ENCODE measurements at places on chromosomes 5 and 9. TPM values are rescaled to one million over a fixed set of nuclear protein-coding genes. Genes with fewer than 3 reads are reported as not detected.

GRCh38 chr9:12880406-12881015 lies 105.7 kb downstream of the LURAP1L start:
- DNase-seq, result no peak

DNA sequence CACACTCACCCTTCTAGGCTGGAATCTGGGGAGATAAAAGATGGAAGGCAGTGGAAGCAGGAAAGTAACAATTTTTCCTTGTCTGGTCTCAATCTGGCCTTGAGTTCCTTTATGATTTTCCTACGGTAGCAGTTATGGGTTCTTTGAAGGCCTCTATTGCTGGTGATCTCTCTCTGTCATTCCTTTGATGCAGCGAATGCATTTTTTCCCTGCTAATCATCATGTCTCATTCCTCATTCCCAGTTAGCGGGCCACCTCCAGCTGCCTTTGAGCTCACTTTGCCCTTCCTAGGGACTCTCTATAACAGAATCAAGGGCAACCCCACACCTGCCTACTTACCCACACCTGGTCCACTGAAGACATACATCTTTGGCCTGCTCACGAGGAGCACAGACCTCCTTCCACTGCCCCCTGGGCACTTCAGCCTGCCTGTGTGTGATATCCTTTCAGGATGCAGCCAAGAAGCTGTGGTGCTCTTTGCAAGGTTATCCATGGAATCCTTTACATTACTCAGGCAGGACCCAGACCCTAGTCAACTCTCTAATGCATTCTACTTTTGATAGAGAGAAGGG lies 191.7 kb downstream of the DRD1 start:
- DNase-seq, result no peak

The SLC6A7 gene
- total RNA-seq, result not detected

- DNase-seq, result no peak
Observed at GRCh38 chr5:1736065-1736464, 63.6 kb downstream of the MRPL36 start.

The TMOD1 gene
- total RNA-seq, result 149 TPM

GRCh38 chr9:118362596-118362995 lies 658.4 kb downstream of the TLR4 start:
- no peak for DNase-seq

DNA sequence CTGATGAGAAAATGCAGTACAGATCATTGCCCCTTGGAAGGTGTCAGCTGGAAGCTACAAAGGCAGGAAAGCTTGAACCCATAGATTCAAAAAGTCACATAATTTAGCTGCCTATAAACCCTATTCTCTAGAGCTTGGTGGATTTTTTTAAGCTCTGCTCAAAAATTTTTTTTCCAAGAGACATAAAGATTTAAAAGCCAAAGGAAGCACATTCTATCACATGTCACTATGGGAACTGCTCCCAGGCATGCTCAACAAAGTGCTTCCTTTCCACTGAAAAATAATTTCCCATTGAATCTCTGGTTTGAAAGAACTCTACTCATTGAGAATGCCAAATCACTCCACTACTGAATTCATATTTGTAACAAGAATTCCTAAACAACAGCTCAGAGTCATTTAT lies 419.8 kb downstream of the CETN3 start:
- DNase-seq, result no peak

- no peak for DNase-seq
Observed at GRCh38 chr5:106543330-106543729, 1127.4 kb downstream of the EFNA5 start.

- no peak for DNase-seq
Observed at GRCh38 chr5:160923936-160924710, 72.1 kb upstream of the ATP10B start.

DNA sequence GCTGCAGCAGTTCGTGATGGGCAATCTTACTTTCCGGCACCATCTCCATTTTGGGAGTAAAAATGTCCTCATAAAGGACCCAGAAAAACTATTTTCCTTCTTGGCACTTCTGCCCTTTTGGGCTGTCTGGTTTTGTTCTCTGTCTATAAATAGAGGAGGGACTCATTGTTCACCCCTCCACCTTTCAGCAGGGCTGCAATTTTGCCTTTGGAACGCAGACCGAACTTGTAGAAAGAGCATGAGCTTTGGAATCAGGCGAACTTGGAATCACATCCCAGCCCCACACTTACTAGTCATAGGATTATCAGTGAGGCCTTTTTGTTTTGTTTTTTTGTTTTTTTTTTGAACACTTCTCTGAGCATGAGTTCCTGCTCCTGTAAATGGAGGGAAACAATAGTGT lies 178.1 kb upstream of the IL12B start:
- no peak for DNase-seq

GRCh38 chr9:13428766-13429165 lies 149.3 kb upstream of the MPDZ start:
- no peak for DNase-seq

The NIPAL4 gene
- 0.12 TPM for total RNA-seq

The ECSCR gene
- total RNA-seq, result 49.8 TPM

DNA sequence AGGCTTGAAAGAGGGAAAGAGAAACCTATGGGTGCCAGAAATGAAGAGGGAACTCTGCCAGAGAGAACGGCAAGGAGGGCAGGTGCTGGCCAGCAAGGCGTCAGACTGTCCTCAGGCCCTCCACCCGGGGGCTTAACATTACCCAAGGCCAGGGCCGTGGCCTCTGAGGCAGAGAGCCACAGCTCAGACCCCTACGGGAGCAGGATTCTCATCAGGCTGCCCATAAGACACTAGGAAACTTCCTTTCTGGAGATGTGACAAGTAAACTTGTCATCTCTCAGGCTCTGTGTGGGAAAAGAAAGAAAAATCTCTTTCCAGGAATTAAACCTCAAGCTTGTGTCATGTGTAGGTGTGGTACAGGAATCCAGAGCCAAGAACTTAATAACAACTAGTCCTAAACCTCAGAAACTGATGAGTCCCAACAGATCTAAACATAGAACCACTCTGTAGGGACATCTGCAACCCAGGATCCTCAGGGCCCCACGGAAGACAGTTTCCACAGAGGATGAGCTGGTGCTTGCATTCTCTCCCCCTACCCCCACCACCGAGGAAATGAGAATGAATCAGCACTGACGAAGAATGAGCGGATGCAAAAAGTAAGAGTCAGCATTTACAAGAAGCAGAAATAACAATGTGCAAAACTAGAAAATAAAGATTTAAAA lies 74.3 kb downstream of the DCP2 start:
- DNase-seq, result no peak

- DNase-seq, result no peak
Observed at GRCh38 chr5:169545762-169546161, 37.8 kb upstream of the SPDL1 start.

The TJP2 gene
- 51.6 TPM for total RNA-seq

The ELOVL7 gene
- total RNA-seq, result 2.0 TPM

DNA sequence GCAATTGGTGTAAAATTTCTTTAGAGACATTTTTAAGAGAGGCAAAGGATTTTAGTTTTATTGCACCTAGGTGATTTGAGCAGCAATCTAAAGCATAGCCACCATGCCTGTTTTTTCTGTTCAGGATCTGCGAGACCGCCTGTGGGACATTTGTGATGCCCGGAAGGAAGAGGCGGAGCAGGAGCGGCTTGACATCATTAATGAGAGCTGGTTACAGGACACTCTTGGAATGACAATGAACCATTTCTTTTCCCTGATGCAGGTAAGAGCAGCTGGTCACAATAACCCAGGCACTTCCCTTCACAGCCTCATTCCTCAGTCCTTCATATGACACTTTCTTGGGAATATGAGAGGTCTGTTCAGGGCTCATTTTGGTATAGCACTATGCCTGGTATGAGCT lies 103.2 kb upstream of the IL7R start:
- no peak for DNase-seq

- DNase-seq, result peak; percentile 83
Observed at GRCh38 chr5:58922461-58923171, 339.7 kb downstream of the RAB3C start.

GRCh38 chr5:54754878-54755277 lies 230.5 kb downstream of the ESM1 start:
- no peak for DNase-seq

- no peak for DNase-seq
Observed at GRCh38 chr5:154819546-154819945, 30.9 kb downstream of the FAXDC2 start.

DNA sequence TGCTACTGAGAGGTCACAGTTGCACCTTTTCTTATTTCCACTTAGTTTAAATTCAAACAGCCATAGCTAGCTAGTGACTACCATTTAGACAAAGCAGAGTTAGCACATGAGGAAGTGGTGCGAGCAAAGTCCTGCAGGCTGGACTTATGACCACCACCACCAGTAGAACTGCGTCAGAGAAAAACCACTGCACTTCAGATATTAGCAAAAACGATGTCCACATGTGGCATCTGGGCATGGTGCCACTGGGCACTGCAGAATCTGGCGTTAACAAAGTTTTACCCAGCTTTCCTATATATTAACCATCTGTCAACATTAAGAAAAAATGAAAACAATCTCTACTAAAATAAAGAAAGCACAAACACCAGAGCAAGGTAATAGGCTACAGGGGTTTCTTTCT lies 80.1 kb downstream of the SPTLC1 start:
- DNase-seq, result no peak

The ACTBL2 gene
- total RNA-seq, result not detected

- DNase-seq, result no peak
Observed at GRCh38 chr9:79152306-79152705, 419.5 kb upstream of the TLE4 start.

DNA sequence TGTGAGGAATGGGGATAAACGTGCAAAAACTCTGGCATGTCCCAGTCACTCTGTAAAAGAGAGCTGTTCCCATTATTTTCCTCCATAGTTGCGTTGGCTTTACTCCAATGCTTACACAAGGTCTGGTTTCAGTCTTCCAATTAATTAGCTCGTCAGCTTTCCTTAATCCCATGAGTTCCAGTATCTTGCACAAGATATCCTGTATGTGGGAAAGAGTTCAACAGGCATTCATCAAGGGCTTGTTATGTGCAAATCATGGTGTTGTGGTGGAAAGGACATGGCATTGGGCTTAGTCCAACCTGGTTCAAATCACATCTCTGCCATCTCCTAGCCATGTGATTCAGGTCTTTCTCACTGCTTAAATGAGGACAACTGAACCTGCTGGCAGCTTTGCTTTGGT lies 77.5 kb upstream of the PANK3 start:
- no peak for DNase-seq

- DNase-seq, result no peak
Observed at GRCh38 chr9:114687034-114687433, 5.0 kb upstream of the TEX48 start.

DNA sequence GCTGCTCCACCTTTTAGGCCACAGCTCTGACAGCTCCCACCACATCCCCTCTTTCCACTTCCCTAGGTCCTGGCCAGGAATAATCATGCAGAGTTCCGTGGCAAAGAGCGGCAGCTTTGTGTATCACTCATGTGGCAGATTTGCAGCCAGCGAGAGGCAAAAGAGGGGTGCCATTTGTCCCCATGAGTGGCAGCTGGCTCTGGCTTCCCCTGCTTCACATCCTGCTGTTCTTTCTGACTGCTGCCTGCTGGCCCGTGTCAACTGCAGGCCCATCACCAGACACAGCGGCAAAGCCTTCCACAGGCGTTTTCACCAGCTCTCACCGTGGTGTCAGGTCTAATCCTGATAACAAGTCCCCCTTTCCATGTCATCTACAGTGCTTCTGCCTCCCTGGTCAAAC lies 430.6 kb upstream of the DAP start:
- no peak for DNase-seq

DNA sequence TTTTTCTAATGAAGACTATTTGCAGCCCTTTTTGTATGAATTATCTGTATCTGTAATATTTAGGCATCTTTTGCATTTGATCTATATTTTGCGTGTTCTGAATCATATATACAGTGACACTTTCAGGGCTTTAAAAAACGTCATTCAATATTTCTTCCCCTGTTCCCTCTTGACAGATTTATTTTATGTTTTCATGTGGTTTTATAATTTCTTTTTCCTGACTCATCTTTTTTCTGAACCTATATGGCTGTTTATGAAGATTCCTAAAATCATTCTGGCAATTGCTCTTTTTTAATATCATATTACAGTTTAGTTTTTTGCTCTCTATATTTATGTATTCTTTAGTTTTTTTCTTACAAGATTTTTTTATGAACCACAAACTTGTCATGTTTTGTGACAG lies 67.6 kb downstream of the SMARCA2 start:
- no peak for DNase-seq

- no peak for DNase-seq
Observed at GRCh38 chr5:175576096-175576495, 81.8 kb upstream of the HRH2 start.

DNA sequence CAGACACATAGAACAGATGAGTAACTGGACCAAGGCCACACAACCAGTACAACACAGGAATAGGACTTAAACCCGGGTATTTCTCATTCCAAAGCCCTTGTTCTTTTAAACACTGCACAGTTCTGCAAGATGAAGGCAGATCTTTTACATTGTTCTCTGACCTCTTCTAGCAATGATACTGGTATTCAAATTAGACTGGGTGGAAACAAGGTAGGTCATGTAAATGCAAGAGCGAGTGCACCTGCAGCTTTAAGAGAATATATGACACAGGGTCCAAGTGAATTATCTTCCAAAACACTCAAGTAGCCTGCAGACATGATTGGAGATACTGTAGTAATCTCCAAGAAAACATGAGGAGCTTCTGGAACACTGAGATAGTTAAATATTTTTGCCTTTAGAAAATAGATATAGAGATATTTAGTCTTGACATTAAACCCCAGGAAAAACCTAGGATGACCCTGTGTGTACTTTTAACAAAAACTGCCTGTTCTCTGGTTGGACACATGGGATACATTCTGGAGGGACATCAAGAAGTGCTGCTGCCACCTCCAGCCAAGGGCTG lies 130.6 kb upstream of the EPB41L4A start:
- DNase-seq, result no peak

DNA sequence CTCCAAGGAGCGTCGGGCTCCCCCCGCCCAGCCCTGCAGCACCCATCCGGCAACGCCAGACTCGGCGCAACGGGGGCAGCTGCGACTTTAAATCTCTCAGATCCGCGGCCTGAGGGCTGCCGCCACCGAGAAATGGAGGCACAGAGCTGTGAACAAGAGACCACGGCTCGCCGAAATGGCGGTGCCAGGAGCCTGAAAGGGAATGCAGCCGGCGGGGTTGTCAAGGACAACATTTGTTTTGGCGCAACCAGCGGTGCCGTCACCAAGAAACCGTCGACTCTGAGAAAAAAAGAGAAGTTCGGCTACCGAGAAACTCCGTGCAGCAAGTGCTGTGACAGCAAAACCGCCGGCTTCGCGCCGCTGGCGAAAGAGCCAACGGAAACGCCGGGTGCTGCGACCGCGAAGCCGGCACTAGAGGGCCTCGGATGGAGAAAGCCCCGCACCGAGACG lies 2.1 kb upstream of the ANXA2R start:
- peak; percentile 85 for DNase-seq

GRCh38 chr5:154866841-154867240 lies 8.4 kb downstream of the CNOT8 start:
- DNase-seq, result no peak

- no peak for DNase-seq
Observed at GRCh38 chr5:66945389-66946349, 250.9 kb downstream of the CD180 start.

GRCh38 chr9:94014066-94014654 lies 59.0 kb upstream of the BARX1 start:
- no peak for DNase-seq

DNA sequence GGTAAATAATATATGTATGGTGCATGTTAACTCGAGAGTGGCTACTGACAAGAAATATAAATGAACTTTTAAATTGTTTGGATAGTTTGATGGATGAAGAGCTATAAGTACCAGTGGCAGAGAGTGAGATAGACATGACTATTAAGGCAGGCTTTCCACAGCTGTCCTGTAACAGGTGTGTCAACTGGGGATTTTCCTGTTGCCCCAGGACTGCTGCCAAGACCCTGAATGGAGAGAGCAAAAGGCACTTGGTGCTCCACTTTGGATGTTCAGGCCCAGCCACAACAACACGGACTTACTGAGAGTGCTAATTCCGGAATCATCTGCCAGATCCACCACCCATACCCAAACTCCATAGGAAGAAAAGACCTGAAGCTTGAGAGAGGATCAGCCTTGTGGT lies 215.1 kb downstream of the SEC61B start:
- no peak for DNase-seq
